GM12891 (cell line): ENCODE measurements at places on chromosomes 13 and 19.

- DNase-seq, result no peak
Measured at GRCh38 chr19:35344511-35345031, 3.1 kb upstream of the FFAR1 start.

GRCh38 chr13:80708791-80709190 lies 367.9 kb upstream of the SPRY2 start:
- no peak for DNase-seq

DNA sequence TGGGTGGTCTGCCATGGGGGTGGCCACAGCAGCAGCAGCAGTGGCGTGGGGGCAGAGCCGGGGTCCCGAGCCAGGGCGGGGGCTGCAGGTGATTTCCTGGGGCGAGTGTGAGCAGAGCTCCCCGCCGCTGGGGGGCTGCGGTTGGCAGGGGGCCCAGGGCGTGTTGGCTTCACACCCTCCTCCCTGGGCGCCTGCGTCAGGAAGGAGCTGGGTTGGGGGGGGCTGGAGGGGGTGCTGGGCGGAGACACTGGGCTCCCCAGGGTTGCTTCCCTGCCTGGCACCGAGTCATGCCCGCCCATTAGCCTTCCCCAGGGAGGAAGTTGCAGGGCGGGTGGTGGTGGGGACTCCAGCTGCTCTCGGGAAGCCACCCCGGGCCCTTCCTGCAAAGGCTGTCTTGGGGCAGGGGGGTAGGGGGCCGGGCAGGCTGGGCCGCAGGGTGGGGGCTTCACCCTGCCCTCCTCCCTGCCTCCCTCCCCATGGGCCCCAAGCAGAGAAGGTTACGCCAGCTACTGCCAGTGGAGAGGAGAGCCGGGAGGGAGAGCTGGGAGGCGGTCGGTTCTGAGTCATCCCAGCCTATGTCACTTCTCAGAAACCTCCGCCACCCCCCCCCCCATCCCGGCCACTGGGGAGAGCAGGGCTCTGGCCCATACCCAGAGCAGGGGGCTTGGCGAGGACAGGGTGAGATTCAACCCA lies 4.6 kb downstream of the MIDN start:
- no peak for DNase-seq

- no peak for DNase-seq
Measured at GRCh38 chr13:36190771-36191170, 23.6 kb downstream of the SOHLH2 start.

GRCh38 chr13:99967869-99968520 lies 3.6 kb downstream of the ZIC5 start:
- DNase-seq, result no peak

GRCh38 chr19:47615230-47615629 lies 6.3 kb downstream of the BICRA start:
- no peak for DNase-seq

DNA sequence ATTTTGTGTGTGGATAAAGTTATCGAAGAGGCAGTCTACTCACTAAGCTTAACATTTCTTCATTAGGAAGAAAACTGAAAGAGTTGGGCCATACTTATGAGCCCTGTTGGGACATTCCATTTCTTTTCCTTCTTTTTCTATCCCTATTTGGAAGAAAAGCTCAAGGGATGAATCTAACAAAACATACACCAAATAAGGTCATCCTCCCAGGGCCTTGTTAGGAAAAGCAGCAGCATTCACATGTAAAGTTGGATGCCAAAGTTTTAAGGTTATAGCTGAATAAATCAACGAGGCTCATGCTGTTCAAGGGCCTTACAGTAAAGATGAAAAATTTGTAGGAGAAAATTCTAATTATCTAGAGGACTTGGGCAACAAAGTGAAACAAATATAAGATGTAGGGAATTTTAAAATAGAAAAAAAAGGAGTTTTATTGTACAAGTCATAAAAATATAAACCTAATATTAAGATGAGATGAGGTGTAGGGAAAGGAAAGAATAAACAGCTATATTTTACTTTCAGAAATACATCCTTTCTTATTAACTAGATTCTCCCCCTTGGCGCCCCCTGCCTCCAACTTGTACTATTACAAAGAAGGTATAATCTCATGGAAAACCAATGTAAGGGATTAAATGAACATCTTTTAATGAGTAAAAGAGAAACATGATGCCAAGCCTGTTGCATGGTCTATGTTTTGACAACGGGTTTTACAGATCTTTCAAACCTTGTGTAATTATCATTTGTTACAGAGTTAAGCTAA lies 160.4 kb downstream of the PCDH20 start:
- DNase-seq, result no peak

DNA sequence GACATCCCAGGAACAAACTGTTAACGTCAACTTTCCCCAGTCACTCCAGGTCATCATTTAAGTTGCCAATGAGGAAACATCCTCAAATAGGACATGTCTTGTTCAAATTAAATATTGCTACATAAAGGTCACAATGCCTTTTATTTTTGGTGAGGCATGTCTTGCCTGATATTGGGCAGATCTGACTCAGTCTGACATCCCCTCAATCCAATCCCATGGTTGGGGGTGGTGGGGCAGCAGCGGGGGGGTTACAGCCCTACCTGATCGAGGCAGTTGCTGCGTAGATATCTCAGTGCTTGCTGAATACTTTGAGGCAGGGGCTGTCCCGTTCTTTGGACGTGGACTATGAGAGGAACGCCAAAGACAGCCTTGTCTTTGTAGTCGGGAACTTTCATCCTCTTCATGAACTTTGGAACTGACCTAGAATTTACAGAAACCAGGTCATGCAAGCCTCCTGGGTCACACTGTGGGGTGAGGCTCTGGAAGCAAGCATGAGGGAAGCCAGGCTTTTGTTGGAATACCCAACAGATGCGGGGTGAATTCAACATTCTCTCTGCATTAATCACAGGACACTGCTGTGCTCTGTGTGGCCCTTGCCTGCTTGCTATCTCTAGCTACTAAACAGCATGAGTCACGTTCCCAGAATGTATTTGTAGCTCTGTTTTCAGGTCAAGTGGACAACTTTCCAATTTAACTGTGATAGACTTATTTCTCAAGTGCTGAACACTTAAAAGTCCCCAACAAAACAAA lies 109.8 kb downstream of the KL start:
- DNase-seq, result no peak

GRCh38 chr13:56697011-56697410 lies 443.7 kb upstream of the PRR20A start:
- DNase-seq, result no peak

DNA sequence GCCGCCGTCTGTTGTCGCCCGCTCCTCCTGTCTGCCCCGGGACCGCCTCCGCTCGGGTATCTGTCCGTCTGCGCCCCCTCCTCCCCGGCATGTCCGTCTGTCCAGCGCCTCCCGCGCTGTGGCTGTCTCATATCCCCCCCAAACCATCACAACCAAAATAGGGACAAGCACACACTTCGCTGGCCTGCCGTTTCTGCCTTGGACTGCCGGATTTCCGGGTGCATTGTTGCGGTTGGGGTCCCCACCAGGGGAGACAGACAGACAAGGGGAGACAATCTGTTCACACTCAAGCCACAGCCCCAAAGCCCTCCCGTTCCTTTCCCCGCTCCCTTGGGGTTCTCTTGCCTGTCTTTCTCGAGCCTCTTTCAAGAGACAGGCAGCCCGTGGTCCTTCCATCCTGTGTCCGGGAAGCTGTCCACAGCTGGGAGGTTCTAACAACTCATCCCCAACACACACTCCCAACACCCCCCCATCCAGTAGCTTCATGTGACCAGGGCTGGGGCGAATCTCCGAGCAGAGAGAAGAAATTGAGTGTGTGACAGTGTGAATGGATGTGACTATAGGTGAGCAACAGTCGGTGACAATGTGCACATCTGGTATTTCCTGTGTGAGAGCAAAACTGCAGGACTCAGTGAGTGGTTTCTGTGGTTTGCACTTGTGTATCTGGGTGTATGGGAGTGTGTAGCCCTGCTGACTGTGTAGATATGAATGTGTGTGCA lies 16.5 kb upstream of the FOSB start:
- DNase-seq, result no peak

GRCh38 chr19:42528354-42529247 lies at the start of gene CEACAM1:
TSS of gene CEACAM1 (minus strand) at chr19:42528481. CDS start at chr19:42528374, 107 bp downstream.
- peak; percentile 44 for DNase-seq
